ENCODE measurements at places on chromosomes 5 and 9.

DNA sequence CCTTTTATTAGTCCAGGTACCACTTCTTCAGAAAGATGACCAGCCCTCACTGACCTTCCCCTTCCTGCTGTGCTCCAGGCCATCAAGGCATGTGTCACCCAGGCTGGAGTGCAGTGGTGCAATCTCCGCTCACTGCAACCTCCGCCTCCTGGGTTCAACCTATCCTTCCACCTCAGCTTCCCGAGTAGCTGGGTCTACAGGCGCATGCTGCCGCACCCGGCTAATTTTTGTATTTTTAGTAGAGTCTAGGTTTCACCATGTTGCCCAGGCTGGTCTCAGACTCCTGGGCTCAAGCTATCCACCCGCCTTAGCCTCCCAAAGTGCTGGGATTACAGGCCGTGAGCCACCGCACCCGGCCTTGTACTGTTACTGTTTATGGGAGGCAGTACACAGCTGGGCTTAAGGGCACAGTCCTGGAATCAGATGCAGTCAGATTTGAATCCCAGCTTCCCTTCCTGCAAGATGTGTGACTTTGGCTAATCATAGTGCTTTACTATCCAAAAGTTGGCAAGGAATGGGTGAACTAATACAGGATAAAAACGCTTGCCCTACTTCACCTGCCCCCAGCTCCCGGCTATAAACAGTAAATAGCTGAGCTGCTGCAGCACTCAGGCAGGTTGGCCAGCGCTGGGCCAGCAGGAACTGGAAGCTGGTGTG, 483 bp upstream of the EIF4EBP3 start:
- DNase-seq, result no peak

- no peak for DNase-seq
These were observed 252.8 kb downstream of the FBXL7 start for GRCh38 chr5:15752663-15753285.

- no peak for DNase-seq
These were observed 84.7 kb downstream of the ZDHHC21 start for GRCh38 chr9:14608540-14608939.

DNA sequence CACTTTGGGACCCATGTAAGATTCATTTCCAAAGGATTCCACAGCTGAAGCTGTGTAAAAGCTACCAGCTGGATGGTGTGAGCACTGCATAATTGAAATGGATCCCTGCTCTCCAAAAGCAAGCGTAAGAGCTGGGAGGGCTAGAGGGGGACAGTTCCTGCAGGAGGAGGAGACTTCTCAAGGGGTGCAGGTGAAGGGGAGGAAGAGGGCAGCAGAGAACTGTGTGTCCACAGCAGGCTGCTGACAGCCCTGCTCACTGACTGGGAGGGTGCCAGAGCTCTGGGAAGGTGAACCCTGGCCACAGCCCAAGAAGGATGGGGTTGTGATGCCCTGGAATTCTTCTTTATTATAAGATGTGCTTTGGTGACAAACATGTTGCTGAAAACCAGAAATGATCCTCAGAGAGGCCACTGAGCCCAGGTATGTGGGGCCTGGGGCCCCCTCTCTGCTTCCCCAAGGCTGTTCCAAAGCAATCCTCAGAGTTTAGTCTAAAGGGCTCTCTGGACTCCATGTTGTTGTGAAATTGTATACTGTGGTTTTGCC, 112.8 kb upstream of the SLC25A48 start:
- no peak for DNase-seq

GRCh38 chr5:139413153-139413552, 9.3 kb upstream of the SPATA24 start:
- DNase-seq, result no peak

DNA sequence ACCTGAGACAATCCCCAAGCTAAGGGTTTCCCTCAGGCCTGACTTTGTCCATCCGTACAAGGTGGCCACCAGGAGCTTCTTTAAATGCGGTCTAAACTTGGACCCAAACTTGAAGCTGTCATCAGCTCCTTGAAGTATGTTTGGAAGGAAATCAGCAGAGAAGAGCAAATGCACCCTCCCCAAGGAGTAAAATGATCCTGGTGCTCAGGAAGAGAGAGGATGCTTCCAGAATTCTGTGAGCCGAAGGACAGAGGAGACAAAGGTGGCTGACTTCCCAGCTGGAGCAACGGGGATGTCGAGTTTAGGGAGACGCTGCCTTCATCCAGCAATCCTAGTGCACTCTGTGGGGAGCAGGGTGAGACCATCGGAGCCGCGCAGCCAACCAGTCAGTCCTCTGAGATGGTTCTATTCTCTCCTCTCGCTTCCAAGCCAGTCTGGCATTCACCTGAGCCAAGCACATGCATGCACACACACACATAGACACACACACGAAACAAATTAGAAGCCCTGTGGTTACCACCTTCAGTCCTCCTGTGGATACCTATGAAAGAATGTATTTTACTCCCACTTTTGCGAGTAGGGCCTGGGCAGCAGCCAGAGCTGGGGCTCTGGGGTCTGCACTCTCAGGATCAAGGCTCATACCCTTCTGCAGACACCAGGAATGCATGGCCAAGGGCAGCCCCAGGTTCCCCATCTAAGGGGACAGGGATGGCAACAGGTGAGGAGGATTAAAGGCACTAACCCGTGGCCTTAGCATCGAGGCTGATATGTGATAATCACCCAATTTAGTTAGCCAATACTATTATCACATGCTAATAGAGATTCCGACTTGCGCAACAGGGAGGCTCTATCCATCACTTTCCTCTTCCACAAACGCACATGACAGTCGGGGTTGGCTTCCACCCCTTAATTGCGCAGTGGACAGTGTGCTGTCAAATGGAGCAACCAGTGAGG, 75.8 kb downstream of the GTF3C4 start:
- DNase-seq, result no peak

DNA sequence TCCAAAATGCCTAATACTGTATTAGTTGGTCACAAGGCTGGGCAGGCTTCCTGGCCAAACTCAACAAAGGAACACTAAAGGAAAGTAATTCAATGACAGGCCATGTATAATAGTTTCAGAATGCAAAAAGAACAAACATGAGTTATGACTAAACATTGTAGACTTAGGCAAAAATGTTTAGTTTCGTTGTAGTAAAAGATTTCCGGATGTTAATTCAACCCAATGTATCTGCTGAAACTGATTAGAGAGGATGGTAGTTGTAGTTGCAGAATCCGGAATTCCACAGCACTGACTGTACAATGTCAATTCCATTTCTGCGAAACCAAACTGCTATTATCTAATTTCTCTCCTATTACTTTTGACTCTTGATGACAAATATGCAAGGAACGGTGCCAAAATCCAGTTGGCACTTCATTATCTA, 117.9 kb upstream of the FST start:
- no peak for DNase-seq

DNA sequence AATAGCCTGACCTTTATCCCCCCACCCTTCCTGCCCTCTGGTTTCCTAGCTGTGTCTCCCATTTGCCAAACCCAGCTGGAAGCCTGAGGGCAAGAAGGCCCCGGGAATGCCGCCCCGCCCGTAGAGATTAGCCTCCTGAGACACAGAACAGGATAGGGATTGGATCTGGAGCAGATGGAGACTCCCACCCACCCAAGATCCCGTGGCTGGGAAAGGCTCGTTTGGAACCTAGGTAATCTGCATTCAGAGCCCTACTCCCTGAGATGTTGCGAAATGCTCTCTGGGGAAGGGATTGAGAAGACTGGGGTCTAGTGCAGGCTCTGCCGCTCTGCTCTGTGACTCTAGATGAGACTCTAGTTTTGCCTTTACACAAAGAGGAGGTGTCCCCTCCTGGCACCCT, 10.9 kb downstream of the AQP3 start:
- no peak for DNase-seq

GRCh38 chr9:85142968-85143367, 473.4 kb downstream of the NTRK2 start:
- DNase-seq, result no peak

GRCh38 chr5:57693488-57694305, 211.1 kb upstream of the ACTBL2 start:
- no peak for DNase-seq

All from stimulated activated CD4-positive, alpha-beta T cell treated with anti-CD3 and anti-CD28 coated beads, Interleukin-1b, Interleukin-23, amount 100 ng/mL, for 1 hour (primary cell).